ENCODE measurements at places on chromosomes 2 and 18. TPM values are rescaled to one million over a fixed set of nuclear protein-coding genes. Genes with fewer than 3 reads are reported as not detected.

The CHPF gene
- total RNA-seq: 36.8 TPM

The VWC2L gene
- not detected for total RNA-seq

The QPCT gene
- 6.6 TPM for total RNA-seq

The AP1S3 gene
- total RNA-seq: 16.0 TPM

The ACVR1C gene
- total RNA-seq: 0.38 TPM

The RTP5 gene
- total RNA-seq: 0.11 TPM

The FOXD4L1 gene
- total RNA-seq: 0.17 TPM

The MARCO gene
- not detected for total RNA-seq

The RRM2 gene
- 468 TPM for total RNA-seq

The NXPH2 gene
- total RNA-seq: not detected

The ALPI gene
- not detected for total RNA-seq

The M1AP gene
- not detected for total RNA-seq

The PLA2R1 gene
- total RNA-seq: not detected

The ATP6V1C2 gene
- not detected for total RNA-seq

The RAB6C gene
- total RNA-seq: 0.06 TPM

The LOXHD1 gene
- total RNA-seq: not detected

The POTEJ gene
- not detected for total RNA-seq

The SEPTIN10 gene
- 0.65 TPM for total RNA-seq

The CPO gene
- not detected for total RNA-seq

The CAB39 gene
- 127 TPM for total RNA-seq

The DSG4 gene
- total RNA-seq: not detected

The FASTKD2 gene
- total RNA-seq: 42.1 TPM

The CDK15 gene
- not detected for total RNA-seq

The OBSL1 gene
- 0.99 TPM for total RNA-seq

The CSRNP3 gene
- not detected for total RNA-seq

The SCYGR5 gene
- not detected for total RNA-seq

The BCL2 gene
- total RNA-seq: 75.7 TPM

The MPP4 gene
- total RNA-seq: not detected

All from activated CD8-positive, alpha-beta memory T cell treated with anti-CD3 and anti-CD28 coated beads for 36 hours (primary cell).